ENCODE measurements at places on chromosomes 4 and X.

- no peak for DNase-seq
These were observed 42.4 kb downstream of the FNIP2 start for GRCh38 chr4:158811216-158811540.

DNA sequence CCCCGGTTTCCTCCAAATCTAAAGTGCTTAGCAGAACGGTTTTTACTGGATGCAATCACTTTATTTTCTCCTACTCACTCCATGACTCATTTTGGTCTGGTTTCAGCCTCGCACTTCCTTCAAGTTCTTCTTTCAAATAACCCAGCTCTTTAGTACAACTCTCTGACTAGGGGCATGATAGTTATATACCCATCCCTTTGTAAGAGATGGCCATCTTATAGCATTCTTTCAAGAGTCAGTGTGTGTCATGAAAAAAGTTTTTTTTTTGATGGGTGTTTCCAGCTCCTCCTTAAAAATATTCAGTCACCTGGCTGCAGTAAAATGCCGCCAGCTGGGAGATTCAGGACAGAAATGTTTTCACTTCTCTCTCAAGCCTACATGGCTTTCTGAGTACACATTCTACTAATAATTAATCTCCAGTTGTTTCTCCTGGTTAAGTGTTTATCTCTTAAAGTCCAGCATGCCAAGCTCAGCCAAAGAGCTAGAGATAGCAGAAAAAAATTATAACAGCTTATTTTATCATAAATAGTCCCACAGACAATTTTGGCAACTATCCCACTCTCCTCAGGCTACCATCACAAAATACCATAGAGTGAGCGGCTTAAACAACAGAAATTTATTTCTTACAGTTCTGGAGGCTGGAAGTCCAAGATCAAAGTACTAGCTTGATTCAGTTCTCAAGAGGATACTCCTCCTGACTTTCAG is 139.3 kb downstream of the GASK1B start:
- DNase-seq: no peak

DNA sequence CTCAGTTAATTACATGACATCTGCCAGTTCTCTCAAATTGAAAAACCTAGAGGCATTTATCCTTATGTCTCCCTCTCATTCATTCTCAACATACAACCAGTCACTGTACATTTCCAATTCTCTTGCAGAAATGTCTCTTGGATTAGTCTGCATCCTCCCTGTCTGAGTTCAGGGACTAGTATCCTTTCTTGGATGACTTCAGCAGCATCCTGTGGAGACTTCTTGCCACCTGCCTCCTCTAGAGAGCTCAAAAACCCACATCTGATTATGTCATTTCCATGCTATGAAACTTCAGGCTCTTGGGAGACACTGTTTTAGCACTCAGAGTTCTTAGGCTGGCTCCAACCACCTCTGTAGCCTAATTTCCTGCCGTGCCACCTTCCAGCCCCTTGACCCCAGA is 515.1 kb upstream of the DIPK2B start:
- DNase-seq: no peak

DNA sequence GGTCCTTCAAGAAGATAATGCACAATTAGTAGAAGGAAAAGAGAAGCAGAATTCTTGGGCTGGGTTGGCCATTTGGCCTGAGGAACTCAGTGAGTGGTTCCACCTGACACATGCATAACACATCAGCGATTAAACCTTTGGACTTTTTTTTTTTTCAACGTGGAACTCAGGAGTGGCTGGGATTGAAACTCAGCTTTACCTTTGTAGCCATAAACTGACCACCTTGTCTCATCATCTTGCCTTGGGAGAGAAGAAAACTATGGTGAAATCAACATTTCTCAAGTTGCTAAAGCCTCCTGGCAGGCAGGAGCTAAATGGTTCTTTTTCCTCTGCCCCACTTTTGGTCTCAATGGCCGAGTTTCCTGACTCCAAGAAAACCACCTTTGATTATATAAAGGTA is 16.3 kb downstream of the PTTG2 start:
- DNase-seq: no peak

- DNase-seq: no peak
These were observed 72.8 kb downstream of the IRF2 start for GRCh38 chr4:184401397-184402171.

DNA sequence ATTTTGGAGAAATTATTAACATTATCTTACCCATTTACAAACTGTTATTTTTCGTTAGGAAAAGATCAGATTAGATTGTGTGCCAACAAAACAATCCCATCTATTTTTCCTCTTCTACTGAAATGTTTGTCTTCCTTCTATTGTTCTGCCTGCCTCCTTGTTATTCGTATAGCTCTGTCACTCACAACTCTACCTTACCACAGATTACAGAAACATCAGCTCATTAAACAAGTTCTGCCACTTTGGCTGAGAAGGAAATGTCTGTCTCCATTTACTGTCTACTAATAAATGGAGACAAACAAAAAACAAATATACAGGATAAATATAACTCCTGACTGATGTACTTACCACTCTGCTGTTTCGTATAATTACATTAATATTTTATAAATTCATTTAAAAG is 211.4 kb downstream of the ENOX2 start:
- no peak for DNase-seq

DNA sequence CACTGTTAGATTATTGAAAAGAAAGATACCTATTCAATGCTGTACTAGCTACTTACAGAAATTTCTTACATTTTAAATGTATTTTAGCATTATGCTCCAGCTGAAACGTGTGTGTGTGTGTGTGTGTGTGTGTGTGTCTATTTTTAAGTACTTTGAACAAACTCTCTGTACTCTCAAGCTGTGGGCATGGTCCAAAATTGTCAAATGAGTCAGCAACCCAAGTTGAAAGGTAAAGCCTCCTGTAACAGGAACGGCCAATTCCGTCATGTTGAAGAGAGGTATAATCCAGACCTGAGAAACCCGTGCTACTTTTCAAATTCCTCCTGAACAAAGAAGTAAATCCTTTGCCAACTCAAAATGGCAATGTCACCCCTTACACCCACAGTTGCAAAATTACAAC is 20.5 kb downstream of the MAOB start:
- no peak for DNase-seq

GRCh38 chrX:141733371-141733770 is 34.8 kb upstream of the SPANXD start:
- no peak for DNase-seq

- DNase-seq: no peak
These were observed 14.7 kb downstream of the SLIT2 start for GRCh38 chr4:20266215-20267082.

DNA sequence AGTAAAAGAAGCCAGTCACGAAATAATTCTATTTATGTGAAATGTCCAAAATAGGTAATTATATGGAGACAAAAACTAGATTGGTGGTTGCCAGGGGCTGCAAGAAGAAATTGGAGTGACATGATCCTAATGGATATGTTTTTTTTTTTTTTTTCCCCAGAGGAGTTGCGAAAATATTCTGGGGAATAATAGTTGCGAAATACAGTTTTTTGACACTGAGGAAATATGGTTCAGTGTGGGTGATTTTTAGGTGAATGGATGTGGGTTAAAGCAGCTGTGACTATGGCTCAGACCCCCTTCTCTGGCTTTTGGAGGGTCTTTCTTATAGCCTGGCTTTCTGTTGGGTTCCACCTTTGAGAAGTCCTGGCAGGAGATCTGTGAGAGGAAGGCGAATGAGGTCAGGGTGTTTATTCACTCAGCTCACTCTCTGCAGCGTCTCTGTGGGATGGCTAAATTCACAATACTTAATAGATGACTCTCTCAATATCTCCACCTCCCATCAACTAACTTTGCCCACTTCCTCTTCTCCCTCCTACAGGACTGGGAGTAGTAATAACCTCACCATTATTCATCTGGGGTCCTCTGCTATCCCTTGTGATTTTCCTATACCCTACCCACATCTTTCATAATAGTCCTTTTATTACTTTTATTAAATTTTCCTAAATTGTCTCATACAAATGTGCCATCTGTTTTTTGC is 15.3 kb upstream of the RAB9B start:
- DNase-seq: no peak

DNA sequence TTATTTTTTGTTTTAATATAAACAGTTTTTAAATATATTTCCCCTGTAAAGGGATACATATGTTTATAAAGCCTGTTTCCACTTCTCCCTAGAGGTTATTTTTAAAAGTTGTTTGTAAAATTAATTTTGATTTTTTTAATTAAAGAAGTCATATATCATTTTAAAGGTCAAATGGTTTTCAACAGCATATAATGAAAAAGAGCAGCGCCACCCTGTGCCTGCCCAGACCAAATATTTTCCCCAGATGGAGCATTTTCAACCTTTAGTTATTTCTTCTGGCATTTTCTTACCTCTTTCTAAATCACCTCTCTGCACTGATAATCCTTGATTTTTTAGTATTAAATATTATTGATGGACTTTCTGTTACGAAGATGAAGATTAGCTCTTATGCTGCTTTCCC is 21.0 kb downstream of the MSX1 start:
- DNase-seq: no peak

DNA sequence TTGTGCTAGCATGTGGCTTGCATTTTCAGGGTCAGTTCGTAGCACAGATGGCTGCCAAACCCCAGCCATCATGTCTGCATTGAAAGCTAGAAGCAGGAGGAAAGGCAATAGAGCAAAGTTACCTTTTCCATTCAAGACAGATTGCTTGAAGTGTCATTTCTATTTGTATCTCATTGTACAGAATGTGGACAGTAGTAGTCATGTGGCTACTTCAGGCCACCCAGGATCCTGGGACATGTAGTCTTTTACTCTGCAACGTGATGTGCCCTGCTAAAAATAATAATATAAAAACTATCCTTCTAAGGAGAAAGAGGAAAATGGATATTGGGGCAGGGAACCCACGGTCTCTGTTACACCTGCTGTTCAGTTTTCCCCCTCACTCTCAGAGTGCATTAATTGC is 118.4 kb downstream of the RAPGEF2 start:
- DNase-seq: no peak

DNA sequence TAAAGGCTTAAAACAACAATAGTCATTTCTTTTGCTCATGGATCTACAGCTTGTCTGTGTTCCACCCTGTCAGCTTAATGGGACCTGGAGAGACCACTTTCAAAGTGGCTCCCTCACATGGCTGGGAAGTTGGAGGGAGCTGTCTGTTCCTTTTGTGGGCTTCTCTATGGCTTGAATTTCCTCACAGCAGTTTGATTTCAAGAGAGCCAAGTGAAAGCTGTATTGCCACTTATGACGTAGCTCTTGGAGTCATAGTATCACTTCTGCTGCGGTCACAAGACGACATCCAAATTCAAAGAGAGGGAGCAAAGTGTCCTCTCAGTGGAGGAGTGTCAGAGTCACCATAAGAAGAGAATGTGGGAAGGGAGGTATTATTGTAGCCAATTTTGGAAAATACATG is 22.7 kb upstream of the ACSL1 start:
- DNase-seq: no peak

- no peak for DNase-seq
These were observed 128.1 kb downstream of the TMEM164 start for GRCh38 chrX:110131031-110131430.

- DNase-seq: no peak
These were observed 28.4 kb upstream of the COX7B2 start for GRCh38 chr4:46937493-46937892.

DNA sequence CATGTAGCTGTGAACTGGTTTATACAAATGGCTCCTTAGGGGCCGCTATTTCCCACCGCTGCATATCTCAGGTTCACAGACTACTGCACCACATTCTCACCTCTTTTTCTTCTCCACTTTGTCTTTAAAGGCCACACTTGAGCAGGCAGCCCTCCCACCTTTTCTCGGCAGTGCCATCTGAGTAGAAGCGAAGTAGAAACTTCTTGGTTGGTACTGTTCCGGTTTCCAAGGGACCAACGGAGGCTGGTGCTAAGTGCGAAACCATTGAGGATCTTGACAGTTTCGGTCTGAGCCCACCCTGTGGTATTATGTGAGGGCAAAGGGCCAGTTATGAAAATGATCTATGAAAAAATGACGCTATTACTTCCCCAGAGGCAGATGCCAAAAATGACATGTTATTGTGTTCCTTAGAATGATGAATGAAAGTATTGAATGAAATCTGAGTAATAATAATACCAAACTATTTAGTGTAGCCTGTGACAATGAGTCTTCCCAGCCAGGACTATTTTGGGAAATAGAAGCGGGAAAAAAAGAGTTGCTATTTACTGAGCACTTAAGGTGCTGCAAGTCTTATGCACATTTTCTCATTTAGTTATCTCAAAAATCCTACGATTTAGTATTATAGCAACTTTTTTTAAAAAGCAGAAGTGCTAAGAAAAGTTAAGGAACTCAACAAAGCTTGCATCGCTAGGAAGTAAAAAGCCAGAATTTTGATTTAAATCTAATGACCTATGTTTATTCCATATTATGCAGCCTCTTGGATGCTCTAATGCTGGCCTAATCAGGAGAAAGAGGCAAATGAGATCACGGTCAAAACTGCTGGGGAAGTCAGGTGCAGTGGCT is 29.6 kb upstream of the CHRNA9 start:
- DNase-seq: no peak

DNA sequence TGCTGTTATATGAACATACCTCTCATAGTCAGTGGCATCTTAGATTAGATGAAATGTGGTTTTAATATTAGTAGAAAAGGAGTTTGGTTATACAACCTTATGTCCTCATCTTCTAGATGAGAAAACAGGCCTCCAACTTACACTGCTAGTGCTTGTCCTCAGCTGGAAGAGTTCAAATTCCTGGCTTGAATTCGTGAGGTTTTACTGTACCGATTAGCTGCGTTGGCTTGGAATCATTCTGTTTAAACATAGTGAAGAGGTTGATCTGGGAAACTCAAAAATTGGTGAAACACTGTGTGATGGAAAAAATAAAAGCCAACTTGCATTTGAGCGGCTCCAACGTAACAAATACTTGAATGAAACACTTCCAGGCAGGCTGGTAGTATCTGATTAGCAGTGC is 81.0 kb downstream of the LNX1 start:
- DNase-seq: no peak

- DNase-seq: no peak
These were observed 1806.8 kb upstream of the TENM3 start for GRCh38 chr4:180436361-180436760.

GRCh38 chrX:38233891-38234667 is 13.4 kb upstream of the SRPX start:
- DNase-seq: peak; percentile 68

GRCh38 chr4:183249854-183250253 is 70.2 kb downstream of the CLDN22 start:
- DNase-seq: no peak

DNA sequence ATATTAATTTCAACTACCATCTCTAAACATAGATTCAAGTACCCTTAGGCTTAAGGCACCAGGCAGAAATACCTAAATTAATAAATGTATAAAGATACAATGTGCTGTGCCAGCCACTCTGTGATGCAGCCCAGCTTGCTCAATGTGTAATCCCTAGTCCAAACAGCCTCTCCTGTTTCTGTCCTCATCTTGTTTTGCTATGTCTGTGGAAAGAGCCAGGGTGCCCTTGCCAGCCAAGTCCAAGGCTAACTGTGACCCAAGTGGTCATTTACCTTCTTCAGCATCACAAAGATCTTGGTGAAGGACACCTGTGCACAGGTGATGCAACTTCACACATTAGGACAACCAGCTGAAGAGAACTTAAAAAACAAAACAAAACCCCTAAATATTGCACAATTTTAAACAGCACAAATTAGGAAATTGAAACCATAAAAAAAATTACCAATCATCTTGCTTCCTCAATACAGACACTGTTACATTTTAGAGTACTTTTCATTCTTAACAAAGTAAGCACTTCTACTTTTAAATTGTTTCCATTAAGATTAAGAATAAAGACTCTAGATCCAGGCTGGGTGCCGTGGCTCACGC is 89.6 kb downstream of the C4orf51 start:
- no peak for DNase-seq
